ENCODE measurements at places on chromosomes 5 and 9.

- no peak for DNase-seq
Observed at GRCh38 chr9:73665253-73665652, 513.6 kb downstream of the ANXA1 start.

DNA sequence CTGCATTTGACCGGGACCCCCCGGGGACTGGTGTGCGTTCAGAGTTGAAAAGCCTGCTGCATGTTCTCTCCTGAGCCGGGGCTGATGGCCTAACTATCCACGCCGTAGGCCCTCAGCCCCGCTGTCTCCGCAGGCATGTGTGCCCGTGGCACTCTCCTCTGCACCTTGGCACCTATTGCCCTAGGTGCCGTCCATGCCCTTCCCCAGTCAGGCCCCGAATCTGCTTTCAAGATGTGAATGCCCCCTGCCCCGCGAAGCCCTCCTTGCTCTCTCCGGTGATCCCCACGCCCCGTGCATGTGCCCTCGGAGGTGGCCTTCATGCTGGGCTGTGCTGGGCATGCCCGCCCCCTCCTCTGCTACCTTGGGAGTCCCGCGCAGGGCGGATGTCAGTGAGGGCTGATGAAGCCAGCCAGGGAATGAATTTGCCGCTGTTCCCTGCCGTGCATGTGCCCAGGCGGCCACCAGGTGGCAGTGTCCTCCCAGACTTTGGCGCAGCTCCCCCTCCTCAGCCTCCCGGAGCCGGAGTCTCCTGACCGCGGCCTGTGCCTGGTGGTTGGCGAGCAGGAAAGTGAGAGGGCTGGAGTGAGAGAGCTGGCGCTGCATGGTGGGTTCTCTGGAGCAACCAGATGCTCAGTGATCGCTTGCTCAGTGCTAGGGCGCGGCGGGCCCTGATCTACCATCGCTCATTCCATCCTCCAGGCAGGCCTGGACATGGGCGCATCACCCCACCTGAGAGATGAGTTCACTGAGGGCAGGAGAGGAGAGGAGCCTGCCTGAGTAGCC is 112.9 kb upstream of the LMX1B start:
- DNase-seq: peak; percentile 42

- DNase-seq: no peak
Observed at GRCh38 chr5:153979028-153979783, 59.5 kb downstream of the FAM114A2 start.

GRCh38 chr9:37433867-37434371 is 11.4 kb downstream of the GRHPR start:
- DNase-seq: no peak

- no peak for DNase-seq
Observed at GRCh38 chr9:83239747-83240146, 176.8 kb upstream of the RASEF start.

GRCh38 chr9:84669288-84670137 is at the start of gene NTRK2:
Gene NTRK2, plus strand, starts transcription at chr9:84669729. Its CDS starts 1,020 bp downstream, at chr9:84670749.
- DNase-seq: no peak

- no peak for DNase-seq
Observed at GRCh38 chr9:134175808-134176598, 11.6 kb upstream of the RNU6ATAC start.

- DNase-seq: no peak
Observed at GRCh38 chr5:172695232-172696054, 54.4 kb downstream of the NEURL1B start.

GRCh38 chr5:102153003-102153759 is 142.9 kb downstream of the SLCO4C1 start:
- DNase-seq: no peak

DNA sequence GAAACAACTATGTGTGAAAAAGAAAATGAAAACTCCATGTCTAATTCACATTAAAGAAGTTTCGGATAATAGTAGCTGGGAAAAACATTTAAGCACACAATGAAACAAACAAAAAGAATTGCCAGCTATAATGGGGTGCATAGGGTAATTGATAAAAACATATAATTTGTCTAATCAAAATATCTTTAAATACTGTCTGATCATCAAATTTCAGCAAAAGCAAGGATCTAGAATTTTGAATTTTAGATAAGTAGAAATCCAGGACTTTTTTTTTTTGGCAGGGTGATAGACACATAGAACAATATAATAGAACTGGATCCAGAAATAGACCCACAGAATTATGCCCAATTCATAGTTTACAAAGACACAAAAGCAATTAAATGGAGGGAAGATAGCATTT is 585.0 kb downstream of the TAF11L14 start:
- DNase-seq: no peak

GRCh38 chr5:73213566-73213998 is 40.6 kb downstream of the TMEM174 start:
- DNase-seq: peak; percentile 44

- no peak for DNase-seq
Observed at GRCh38 chr5:60563696-60564324, 136.2 kb downstream of the DEPDC1B start.

DNA sequence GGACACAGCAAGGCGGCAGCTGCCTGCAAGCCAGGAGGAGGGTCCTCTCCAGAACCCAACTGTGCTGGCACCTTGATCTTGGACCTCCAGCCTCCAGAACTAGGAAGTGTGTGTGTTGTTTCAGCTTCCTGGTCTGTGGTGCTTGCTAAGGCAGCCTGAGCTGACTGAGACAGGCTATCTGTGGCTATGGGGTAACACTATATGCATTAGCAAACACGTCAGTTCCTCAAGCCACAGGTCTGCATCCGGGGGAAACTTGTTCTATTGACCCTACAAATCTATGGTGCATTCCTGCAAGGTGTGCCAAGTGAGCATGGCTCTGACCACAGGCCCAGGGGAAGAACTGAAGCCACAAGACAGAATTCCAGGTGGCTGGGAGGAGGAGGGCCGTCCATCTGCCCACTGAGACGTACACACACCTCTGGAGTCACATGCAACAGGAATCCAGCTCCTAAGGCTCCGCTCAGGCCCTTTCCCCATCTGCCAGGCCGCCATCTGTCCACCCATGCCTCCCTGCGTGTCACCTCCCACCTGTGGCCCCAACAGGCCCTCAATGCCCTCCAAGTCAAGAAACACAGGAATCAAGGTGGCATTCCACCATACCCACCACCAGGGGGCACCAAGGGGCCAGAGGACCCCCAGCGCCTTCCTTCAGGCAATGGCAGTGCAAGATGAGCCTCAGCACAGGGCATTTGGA is 174.9 kb downstream of the ROR2 start:
- DNase-seq: peak; percentile 31

DNA sequence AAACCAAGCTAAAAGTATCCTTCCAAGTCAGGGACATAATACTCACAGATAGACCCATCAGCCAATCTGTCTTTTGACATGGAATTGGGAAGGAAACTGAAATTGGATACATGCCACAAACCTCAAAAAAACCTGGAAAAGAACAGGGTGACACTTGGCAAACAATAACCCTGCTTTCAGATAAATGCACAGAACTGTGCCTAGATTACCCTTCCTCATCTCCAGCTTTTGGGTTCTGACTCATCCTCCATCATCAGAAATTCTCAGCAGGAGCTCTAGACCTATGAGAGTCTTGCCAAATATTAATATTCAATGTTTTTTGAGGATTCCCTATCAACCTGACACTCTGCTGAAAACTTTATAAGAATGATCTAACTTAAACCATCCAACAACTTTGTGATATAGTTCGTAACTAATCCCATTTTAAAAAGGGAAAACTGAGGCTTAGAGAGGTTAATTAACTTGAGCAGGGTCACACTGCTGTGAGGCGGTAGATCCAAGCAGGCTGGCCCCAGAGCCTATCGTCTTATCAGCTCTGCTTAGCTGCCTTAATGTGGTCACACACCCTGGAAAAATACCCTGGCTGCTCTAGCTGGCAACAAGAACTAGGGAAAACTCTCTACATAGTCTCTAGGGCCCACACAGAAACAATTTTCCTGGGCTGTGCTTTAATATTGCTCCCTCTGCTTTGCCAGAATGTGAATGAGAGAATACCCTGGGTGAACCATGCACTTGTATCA is 157.0 kb upstream of the TRPC7 start:
- no peak for DNase-seq

DNA sequence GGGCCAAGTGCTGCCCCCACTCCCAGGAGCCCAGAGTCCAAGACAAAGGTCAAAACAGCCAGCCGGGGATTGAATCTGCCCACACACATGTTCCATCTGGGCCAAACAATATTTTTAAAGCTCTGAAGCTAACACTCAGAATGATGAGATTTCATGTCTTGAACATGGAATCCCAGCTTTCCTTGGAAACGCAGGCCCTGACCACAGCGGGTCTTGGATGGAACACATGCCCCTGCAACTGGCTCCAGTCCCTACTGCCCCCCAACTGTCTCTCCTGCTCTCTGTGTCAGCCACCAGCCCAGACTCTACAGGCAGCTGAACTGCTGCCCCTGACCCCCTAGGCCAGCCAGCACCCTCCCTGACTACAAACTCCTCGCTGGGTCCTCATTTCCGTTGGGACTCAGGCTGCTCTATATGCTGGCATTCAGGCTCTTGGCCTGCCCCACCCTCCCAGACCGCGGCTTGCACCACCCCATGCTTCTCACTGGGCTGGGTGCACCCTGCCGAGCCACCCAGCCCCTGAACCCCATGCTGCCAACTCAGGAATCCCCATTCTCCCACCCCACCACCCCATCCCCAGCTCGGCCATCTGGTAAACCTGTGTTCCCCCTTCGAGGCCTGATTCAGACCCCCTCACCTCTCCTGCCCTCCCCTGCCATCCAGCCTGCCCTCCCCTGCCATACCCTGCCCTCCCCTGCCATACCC is 71.7 kb downstream of the ADAMTS2 start:
- no peak for DNase-seq

GRCh38 chr5:82734347-82734746 is 342.8 kb downstream of the TMEM167A start:
- DNase-seq: no peak

DNA sequence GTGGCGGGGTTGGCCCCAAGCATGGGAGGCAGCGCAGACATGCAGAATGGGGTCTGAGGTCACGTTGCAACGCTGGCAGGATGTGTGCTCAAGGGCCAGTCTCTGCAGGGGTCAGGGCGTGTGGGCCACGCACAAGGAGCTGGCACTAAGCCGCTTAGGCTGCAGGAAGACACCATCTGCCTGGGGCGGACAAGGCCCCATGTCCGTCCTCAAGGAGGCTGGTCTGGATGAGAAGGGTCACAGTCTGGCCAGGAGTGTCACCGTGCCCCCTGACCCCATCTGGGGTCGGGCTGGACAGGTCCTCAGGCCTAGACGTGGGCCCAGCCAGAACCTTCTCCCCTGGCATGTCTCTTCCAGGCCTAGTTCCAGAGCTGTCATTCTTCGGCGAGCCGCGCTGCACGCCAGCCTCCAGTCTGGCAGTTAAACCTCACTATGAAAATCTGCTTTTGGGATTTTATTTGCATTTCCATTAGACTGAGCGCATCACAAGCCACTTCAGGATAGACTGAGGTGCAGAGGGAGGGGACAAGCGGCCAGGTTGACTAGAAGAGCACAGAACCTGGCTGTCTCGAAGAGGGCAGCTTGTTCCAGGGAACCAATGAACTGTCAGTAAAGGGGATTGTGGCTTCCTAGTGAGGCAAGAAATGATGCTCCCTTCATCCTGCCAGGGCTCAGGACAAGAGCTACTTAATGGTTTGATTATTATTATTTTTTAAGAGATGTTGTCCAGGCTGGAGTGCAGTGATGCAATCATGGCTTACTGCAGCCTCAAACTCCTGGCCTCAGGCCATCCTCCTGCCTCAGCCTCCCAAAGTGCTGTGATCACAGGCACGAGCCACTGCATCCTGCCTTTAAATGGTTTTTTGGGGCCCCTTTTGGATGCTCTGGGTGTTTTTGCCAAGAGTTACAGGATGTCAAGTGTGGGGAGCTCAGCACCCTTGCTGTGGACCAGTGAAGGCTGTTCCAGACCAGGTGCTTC is 4.3 kb downstream of the BRD3OS start:
- no peak for DNase-seq

DNA sequence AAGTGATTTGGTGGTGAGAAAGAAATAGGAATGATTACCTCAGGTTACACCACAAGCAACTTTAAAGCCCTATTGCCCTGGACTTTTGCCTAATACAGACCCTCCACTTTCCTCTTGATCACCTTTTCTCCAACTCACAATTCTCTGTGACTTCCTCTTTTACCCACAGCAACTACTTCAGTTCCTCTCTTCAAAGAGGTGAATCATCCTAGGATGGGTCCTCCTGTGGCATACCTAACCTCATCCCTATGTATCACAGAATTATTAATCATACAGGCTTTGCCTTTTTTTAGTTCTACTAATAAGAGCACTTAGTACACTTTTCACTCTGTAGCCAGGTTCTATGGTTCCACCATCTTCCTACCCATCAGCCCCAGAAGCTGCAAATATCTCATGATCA is 19.6 kb upstream of the INSL6 start:
- no peak for DNase-seq

DNA sequence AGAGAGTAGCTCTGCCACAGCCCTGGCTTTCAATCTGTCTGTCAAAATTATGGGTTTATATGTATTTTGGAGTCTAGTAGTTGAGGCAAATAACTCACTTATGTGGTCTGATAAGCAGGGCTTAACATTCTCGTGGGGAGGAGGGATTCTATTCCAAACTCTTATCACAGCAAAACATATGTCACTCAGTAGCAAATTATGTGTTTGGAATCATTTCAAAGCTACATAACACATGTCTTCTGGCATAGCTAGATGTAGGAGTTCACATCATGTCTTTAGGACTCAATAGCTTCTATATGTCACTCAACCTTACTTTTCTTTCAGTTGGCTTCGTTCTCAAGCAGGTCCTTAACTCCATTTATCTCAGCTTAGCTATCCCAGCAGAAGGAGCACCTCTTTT is 144.5 kb upstream of the SEMA6A start:
- no peak for DNase-seq

DNA sequence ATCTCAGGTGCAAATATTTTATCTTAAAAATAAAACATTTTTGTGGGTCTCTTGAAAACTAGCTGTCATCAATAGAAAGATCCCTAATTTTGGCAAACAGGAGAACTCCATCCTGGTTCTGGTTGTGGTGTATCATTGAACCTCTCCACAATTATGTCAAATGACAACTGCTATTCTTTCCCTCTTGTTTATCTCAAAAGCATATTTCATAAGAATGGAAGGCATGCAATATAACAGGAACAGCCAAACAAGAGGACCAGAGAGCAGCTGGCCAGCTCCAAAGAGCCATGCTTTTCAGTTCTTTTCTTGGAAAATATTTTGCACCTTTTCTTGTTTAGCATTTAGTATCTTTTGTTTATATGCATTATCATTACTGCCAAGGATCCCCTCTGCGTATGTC is 125.4 kb downstream of the ADAMTS6 start:
- no peak for DNase-seq

GRCh38 chr5:79567926-79568549 is 44.2 kb upstream of the TENT2 start:
- no peak for DNase-seq

DNA sequence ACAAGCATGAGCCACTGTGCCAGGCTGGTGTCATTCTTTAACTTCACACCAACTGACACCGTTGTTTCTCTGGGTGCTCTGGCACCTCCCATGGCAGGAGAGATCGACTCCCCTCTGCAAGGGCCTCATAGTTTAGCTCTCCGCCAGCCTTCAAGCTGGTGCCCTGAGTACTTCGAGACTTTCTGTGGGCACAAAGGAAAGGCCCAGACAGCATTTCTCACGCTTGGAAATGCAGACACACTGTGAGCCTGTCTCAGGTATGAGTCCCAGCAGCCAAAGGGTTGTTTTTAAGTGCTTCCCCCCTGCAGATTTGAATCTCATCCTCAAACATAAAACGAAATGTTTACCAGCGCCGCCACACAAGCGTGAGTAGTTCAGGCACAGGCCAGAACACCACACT is 11.1 kb upstream of the TCF7 start:
- DNase-seq: no peak
